ENCODE measurements at places on chromosomes 11 and 22. TPM values are rescaled to one million over a fixed set of nuclear protein-coding genes. Genes with fewer than 3 reads are reported as not detected.

MS4A3 gene
- total RNA-seq = not detected

DRD4 gene
- 1.0 TPM for total RNA-seq

OR52H1 gene
- total RNA-seq = not detected

DNA sequence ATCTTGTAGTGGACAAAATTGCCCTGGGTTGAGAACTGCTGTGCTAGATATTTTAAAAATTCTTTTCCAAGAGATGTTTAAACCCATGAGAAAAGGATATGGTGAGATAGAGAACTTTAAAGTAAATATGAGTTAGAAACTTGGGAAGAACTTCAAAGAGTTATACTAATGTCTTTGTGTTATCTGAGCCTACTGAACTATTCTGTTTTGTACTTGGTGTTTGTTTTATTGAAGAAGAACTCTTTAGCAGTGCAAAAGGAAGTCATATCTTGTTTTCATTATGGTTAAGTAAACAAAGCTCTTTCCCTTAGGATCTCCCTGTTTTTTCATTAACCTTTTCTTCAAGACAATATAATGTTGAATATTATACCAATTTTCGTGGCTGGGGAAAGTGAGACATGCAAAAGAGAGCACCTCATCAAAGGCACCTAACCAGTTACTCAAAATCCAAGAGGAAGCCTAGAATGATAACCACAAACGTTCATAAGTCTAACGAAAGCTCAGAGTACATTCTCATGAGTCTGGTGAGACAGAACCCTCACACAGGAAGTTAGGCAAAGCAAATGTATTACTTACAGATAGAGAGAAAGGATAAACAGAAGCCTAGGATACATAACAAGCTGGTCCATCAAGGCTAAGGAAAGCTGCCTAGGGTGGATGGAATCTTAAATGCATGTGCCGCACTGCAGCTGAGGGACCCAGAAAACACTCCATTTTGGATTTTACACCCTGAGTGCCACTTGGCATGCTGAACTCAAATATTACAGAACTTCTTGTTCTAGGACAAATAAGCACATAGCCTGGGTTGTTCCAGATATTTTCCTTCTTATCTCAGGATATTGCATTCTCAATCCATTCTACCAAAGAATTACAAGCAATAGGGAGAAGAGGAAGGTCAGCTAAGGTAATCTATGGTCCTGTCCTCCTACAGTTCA, 112.5 kb upstream of the ANO3 start:
- H3K36me3 ChIP-seq = no peaks in the 10 kb centered on the region
- DNase-seq = no peak
- H3K27ac ChIP-seq = no peak overlapping the region
- H3K4me3 ChIP-seq = no peak overlapping the region
- no peaks in the 10 kb centered on the region for H3K27me3 ChIP-seq

A4GALT gene
- total RNA-seq = not detected

SHANK2 gene
- not detected for total RNA-seq

DNA sequence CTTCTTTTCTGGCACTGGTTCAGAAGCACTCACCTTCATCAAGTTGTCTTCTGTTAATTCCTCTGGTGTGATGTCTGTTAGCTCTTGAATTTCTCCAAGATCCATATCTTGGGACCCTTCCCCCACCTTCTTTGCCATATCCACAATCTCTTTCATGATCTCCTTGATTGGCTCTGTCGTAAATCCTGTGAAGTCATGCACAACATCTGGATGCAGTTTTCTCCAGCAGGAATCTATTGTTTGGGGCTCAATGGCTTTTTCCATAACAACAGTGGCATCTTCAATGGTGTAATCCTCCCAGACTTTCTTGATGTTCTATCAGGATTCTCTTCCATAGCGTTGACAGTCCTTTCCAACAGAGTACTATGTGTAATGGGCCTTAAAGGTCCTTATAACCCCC, 96.9 kb downstream of the CSTPP1 start:
- H3K27me3 ChIP-seq = no peaks in the 10 kb centered on the region
- no peaks in the 10 kb centered on the region for H3K36me3 ChIP-seq
- no peak overlapping the region for H3K4me3 ChIP-seq
- H3K4me1 ChIP-seq = no peaks in the 10 kb centered on the region
- no peak for DNase-seq
- H3K27ac ChIP-seq = no peak overlapping the region

DNA sequence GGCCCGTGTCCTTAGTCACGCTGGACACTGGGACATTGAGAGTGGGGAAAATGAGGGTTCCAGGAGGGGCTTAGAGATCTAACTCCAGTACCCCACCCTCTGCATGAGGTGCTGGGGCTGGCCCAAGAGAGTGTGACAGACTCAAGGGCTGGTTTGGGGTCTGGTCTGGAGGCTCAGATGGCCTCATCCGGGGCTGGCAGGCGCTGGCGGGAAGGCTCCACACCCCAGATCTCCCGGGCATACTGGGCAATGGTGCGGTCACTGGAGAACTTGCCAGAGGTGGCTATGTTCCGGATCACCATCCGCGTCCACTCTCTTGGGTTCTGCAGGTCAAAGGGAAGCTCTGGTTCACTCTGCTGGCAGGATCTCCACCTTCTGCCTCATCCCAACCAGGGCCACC, 2.5 kb upstream of the RASGRP2 start:
- peaks cover under 1% of the 10 kb centered on the region for H3K36me3 ChIP-seq
- no peaks in the 10 kb centered on the region for H3K27me3 ChIP-seq
- peak overlapping the region; percentile 96 for H3K27ac ChIP-seq
- DNase-seq = peak; percentile 47
- peaks cover 27% of the 10 kb centered on the region for H3K4me1 ChIP-seq
- no peak overlapping the region for H3K4me3 ChIP-seq

- peaks cover 7% of the 10 kb centered on the region for H3K4me1 ChIP-seq
- DNase-seq = peak; percentile 56
- no peaks in the 10 kb centered on the region for H3K27me3 ChIP-seq
- H3K27ac ChIP-seq = peak within 1 kb of the TSS; percentile 25
Observed at GRCh38 chr11:66568124-66568916, at the start of gene CTSF. CTSF (minus strand) TSS chr11:66568606; CDS start chr11:66568486, 120 bp downstream.

DNA sequence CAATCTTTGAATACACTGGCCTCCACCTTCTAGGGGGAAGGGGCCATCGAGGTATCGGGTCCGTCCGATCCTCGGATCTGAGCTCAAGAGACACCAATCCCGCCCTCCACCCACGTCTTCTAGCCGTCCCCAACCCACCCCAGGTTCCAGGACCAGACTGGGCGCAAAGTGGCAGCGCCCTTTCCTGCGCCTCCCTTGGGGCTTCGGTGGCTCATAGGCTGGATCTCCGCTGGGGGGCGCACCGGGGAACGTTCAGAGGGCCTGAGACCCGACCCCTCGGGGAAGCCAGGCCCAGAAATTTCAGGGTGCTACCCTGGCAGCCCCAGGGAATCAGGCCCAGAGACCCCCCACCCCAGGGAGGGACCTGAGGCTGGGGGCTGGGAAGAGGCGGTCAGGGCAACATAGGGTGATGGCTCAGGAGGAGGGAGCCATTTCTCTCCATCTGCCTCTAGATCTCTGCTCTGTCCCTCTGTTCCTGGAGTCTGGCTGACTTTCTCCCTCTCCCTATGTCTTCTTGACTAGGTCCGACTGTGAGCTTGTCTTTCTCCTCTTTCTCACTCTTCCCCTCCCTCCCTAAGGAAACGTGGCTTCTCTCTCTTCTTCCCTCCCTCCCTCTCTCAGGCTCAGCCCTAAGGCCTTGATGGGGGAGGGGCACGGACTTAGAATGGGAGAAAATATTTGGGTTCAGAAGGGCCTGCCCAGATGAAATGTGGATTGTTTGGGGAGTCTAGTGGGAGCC, 1.1 kb downstream of the CREB3L1 start:
- no peaks in the 10 kb centered on the region for H3K36me3 ChIP-seq
- peaks cover 12% of the 10 kb centered on the region for H3K4me1 ChIP-seq
- peaks cover 6% of the 10 kb centered on the region for H3K27me3 ChIP-seq
- DNase-seq = peak; percentile 19
- no peak overlapping the region for H3K4me3 ChIP-seq

OSBP2 gene
- 1.3 TPM for total RNA-seq

GRCh38 chr11:134132808-134133207, 63.9 kb downstream of the JAM3 start:
- no peak overlapping the region for H3K27ac ChIP-seq
- no peaks in the 10 kb centered on the region for H3K27me3 ChIP-seq
- DNase-seq = no peak
- H3K4me3 ChIP-seq = no peak overlapping the region

DNA sequence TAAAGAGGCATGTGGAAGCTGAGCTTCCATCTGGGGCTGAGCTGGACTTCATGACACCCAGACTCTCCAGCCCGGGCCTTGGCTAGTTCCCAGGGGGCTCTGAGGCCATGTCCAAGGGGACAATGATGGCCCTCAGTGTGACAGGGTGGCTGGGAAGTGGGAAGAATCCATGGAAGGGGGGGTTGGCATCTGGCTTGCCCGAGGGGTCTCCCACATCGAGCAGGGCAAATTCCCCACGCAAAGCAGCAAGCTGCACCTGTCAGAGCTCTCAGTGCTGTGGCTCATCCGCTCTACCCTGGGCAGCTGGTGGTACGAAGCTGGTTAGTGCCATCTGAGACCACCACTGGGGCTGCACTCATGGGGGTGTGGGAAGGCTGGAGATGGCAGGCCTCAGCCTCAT, 9.4 kb upstream of the AP1B1 start:
- peaks cover 3% of the 10 kb centered on the region for H3K4me1 ChIP-seq
- no peak overlapping the region for H3K4me3 ChIP-seq
- no peaks in the 10 kb centered on the region for H3K36me3 ChIP-seq
- no peak for DNase-seq
- H3K27me3 ChIP-seq = no peaks in the 10 kb centered on the region
- H3K27ac ChIP-seq = no peak overlapping the region

SAA4 gene
- not detected for total RNA-seq

B3GAT3 gene
- 66.3 TPM for total RNA-seq

GRCh38 chr11:58928107-58928499, 11.2 kb upstream of the GLYATL1 start:
- no peak overlapping the region for H3K4me3 ChIP-seq
- no peaks in the 10 kb centered on the region for H3K4me1 ChIP-seq
- no peaks in the 10 kb centered on the region for H3K36me3 ChIP-seq
- DNase-seq = no peak
- peaks cover 16% of the 10 kb centered on the region for H3K27me3 ChIP-seq

DNA sequence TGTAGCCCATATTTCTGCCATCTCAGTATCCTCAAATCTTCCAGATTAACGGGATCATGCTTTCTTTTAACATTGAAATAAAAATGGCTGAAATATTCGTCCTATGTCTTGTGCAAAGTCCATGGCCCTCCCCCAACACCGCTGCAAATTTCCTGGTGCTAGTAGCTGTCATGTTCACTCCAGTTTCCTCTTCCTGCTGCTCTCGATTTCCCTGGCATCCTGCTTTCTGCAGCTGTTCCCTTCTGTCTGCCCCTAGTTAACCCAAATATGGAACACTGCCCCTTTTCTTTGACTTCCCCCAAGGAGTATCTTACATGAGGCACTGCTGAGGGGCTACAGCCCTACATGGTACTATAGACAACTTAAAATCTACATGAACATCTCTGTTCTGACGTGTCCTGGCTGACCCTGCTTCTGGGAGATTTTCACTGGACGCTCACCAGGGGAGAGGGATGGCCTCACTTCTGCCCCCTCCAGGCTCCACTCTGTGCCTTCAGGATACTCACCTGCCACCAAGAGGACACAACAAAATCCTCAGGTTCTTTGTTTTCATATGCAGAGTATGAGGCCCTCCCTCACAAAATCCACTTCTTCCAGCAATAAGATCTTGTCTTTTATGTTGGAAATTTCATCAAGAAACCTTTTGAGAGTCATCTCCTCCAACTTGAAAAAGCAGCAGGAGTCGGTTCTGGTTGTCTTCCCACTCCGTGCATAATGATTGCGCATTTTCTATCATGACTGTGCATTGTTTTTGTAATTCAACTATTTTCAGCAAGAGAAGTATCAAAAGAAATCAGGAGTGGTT, 29.5 kb upstream of the SCUBE2 start:
- H3K4me3 ChIP-seq = no peak overlapping the region
- H3K36me3 ChIP-seq = no peaks in the 10 kb centered on the region
- H3K4me1 ChIP-seq = no peaks in the 10 kb centered on the region
- H3K27me3 ChIP-seq = no peaks in the 10 kb centered on the region

MMP3 gene
- total RNA-seq = not detected

DNA sequence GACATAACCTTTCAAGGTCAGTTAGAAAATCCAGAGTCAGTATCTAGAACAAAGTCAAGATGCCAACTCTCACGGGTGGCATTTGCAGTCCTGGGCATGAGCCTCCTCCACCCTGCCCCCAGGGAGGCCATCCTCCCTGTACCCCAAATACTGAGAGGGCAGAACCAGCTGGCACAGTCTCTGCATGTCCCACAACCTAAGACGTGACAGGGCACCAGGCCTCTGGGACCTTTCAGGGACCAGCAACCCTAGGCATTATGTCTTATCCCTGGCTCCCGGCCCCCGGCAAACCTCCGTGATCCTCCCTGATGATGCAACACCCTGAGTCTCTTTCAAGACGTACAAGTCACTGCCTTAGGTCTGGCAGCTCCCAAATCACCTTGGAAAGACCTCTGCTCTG, 2.0 kb downstream of the MB start:
- H3K27me3 ChIP-seq = no peaks in the 10 kb centered on the region
- DNase-seq = no peak
- no peaks in the 10 kb centered on the region for H3K36me3 ChIP-seq
- peaks cover 9% of the 10 kb centered on the region for H3K4me1 ChIP-seq
- H3K4me3 ChIP-seq = no peak overlapping the region

DNA sequence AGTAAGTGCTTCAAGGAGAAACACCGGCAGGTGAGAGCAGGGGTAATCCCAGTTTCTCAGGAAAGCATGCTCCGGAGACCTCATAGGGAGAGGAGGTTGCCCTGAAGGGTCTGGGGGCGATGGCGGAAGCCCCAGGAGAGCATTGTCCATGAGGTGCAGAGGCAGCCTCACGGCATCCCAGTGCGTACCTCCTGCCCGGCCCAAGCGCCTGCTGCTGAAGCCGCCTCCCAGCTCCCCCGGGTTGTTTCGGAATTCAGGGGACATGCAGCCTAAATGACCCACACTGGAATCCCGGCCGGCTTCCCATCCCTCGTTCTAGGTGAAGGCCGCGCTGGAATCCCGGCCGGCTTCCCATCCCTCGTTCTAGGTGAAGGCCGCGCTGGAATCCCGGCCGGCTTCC, 2.7 kb downstream of the ZBED4 start:
- no peaks in the 10 kb centered on the region for H3K36me3 ChIP-seq
- no peak for DNase-seq
- H3K4me3 ChIP-seq = no peak overlapping the region
- peaks cover 31% of the 10 kb centered on the region for H3K4me1 ChIP-seq

DDTL gene
- total RNA-seq = 6.1 TPM

DNA sequence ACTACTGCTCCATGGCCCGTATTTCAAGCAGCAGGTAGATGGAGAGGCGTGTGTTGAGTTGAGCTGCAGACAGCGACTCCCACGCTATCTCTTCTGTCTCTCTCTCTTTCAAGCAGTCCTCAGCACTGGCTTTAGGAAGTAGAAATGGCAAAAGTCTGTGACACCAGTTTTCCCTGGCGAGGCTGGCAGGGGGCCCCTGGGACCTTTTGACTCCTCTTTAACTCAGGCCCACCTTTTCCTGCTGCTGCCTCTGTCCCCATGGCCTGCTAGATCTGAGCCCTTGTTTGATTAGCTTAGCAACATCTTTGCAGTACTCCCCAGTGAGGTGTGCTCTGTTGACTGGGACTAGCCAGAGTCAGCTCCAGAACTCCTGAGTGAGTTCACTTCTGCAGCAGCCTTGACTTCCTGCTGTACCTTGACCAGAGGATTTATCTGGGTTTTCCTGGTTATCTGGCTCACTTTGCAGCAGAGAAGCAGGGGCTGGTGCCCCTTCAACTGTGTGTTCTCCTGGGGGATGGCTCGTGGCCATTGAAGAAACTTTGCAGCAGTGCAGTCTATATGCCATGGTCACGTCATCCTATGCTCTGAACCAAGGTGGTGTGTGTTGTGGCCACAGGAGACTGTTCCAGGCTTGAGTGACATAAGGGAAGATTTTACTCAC, 183.9 kb downstream of the DBX1 start:
- no peaks in the 10 kb centered on the region for H3K27me3 ChIP-seq
- H3K36me3 ChIP-seq = no peaks in the 10 kb centered on the region
- DNase-seq = no peak
- no peak overlapping the region for H3K27ac ChIP-seq

Measured in CD4-positive, alpha-beta memory T cell (primary cell).